ENCODE measurements at places on chromosomes 4 and X.
A peak's percentile ranks its signal among the peaks of the same experiment; 100 is the strongest.

GRCh38 chrX:821327-822107, 190.9 kb downstream of the SHOX start:
- DNase-seq: no peak

DNA sequence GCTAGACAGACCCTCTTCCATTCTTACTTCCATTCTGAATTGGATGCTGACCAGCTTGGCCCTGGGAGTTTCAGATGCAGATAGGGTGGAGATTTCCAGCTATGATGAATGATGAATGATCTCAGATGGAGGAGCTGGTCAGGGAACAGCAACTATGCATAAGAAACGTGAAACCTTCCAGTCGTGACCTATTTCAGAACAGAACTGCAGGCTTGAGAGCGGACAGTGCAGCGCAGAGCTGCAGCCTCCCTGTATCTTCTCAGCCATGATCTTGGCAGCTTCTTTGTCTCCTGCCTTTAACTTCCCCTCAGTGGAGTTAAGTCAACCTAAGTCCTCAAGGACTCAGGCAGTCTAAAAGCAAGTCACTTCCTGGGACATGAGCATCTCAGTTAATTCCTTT, 43.3 kb upstream of the HAND2 start:
- DNase-seq: no peak

GRCh38 chrX:138504273-138504672, 207.2 kb downstream of the FGF13 start:
- DNase-seq: no peak

DNA sequence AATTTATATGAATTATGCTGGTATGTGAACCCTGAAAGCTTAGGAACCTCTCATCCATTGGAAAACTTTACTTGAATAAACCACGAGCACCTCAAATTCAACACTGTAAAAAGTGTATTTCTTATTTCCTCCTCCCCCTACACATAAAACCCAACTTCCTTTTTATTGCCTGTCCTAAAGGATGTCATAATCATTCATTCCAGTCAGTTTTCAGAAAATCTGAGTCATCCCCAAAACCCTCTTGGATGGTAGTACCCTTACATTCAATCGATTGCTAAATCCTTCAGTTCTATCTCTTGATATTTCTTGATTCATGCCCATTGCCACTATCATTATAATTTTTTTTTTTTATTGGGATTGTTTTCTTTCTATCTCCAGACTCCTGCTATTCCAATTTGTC, 91.1 kb upstream of the ATP8A1 start:
- DNase-seq: no peak

GRCh38 chrX:17355976-17356375, 19.0 kb upstream of the NHS start:
- no peak for DNase-seq

GRCh38 chr4:106587558-106587957, 219.0 kb upstream of the GIMD1 start:
- no peak for DNase-seq

DNA sequence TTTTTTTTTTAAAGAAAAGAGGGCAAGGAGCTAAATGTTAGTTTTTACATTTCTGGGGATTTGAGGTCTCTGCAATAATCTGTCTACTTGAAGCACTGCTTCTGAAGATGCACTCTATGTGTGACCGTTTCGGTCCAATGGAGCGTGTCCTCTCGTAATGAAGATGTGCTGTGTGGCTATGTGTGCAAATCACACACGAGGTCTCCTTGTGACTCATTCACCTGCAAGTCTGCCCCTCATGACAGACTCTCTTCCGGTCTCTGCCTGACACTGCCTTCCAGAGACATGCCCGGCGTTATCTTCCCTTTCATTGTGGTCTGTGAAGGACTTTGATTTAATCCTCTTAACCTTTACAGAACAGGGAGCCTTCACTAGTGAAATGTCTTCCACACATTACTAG, 84.3 kb downstream of the TRAM1L1 start:
- peak; percentile 16 for DNase-seq

DNA sequence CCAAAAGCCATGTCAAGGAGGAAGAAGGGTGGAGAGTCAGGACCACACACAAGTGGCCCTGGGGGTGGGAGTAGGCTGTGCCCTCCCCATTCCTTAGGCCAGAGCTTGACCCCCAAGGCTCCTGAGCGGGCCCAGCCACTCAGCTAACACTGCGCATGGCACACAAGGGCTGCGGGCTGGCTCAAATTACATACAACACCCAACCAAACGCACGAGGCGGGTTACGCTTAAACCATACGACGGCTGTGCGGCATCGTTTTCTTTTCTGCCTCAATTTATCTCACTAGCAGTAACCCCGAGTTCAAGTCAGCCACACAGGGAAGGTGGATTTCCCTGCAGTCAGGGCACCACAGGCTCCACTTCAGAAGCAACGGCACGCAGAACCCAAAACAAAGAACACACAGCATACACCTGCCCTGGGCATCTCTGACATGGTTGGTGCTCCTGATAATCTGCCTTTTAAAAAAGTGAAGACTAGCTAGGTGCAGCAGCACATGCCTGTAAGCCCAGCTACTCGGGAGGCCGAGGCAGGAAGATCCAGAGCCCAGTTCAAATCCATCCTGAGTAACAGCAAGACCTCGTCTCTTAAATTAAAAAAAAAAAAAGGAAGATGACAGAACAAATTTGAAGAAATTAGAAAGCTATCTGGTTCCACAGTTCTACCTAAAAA, 2.9 kb downstream of the GAK start:
- no peak for DNase-seq

DNA sequence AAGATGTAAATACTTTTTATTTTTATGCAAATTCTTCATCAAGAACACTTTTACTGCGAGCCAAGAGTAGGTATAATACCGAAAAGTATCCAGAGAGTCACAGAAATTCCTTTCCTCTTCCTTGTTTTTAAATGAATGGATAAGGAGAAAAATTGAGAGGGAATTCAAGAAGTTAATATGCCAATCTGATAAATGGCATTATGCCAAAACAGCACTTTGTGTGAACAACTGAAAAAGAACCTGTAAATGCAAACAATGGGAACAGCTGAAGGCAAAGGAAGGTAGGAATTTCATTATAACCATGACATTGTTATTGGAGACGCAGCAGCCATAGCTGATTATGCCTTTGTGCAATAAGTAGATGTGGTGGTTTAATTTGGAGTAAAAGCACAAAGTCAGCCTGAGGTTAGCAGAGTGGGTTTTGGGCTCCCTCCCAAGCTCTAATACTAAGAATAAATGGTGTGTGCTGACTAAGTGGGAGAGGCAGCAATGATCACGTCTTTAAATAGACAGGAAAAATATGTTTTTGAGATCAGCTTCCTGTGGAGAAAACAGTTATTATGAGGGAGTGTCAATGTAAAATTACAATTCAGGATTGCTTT, 209.8 kb upstream of the NDST4 start:
- DNase-seq: no peak

DNA sequence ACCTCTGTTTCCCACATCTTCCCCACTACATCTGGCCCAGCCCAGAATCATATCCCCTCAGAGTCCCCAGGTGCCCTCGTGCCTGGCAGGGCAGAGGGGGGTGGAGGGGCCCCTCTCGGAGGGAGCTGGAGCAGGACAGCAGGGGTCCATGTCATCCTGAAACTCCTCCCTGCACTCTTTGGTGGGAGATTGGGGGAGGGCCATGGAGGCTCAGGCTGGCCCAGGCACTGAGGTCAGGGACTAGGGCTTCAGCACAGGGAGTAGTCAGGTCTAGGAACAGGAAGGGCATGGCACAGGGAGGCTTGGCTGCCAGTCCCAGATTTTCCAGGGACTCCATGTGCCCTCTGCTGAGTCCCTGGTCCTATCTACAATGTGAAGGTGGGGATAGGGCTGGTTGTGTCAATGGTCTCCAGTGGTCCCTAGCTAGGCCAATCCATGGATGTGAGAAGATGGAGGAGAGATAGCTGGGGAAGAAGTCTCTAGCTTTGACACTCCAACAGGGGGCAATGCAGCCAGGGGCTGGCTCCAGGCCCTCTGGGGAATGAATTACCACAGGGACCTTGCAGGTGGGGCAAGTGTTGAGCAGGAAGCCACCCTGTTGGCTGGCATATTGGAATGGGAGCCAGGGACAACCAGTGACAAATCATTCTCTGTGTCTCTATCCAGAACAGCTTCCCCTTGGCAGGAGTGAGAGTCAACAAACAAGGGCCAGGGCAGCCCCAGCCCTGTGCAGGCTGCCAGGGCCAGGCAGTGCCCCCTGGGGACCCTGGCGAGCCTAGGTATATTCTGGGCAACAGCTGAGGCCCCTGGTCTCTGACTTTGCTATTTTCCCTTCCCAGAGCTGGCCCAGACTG, 154.4 kb downstream of the EFNB1 start:
- no peak for DNase-seq

GRCh38 chrX:49193542-49193964, 6.4 kb downstream of the SYP start:
- DNase-seq: no peak

DNA sequence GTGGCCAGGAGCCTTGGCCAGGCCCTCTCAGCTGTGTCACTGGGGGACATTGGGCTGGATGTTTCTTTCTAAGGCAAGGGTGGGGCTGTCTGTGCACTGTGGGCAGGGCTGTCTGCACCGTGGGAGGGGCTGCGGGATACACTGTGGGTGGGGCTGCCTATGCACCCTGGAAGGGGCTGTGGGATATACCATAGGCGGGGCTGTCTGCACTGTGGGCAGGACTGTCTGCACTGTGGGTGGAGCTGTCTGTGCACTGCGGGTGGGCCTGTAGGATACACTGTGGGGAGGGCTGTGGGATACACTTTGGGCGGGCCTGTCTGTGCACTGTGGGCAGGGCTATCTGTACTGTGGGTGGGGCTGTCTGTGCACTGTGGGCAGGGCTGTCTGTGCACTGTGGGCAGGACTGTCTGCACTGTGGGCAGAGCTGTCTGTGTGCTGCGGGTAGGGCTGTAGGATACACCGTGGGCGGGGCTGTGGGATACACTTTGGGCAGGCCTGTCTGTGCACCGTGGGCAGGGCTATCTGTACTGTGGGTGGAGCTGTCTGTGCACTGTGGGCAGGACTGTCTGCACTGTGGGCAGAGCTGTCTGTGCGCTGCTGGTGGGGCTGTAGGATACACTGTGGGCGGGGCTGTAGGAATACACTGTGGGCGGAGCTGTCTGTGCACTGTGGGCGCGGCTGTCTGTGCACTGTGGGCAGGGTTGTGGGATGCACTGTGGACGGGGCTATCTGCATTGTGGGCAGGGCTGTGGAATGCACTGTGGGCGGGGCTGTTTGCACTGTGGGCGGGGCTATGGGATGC, 31.1 kb downstream of the ACOX3 start:
- DNase-seq: no peak

DNA sequence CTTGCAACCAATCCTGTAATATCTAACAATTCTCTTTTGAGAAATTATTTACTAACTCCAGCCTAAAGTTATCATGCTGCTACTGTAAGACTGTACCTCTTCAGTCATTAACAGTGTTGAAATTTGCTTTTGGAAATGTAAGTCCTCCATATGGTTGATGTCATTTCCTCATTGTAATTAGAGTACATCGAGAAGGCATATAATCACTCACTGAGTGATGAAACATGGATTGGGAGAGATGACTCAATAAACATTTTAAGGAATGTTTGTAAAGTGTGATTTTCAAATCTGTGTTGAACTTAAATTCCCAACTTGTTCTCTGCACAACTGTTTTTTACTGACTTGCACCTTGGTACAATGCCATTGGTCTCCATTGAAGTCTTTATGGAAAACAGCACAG, 61.2 kb downstream of the HMGB2 start:
- no peak for DNase-seq

DNA sequence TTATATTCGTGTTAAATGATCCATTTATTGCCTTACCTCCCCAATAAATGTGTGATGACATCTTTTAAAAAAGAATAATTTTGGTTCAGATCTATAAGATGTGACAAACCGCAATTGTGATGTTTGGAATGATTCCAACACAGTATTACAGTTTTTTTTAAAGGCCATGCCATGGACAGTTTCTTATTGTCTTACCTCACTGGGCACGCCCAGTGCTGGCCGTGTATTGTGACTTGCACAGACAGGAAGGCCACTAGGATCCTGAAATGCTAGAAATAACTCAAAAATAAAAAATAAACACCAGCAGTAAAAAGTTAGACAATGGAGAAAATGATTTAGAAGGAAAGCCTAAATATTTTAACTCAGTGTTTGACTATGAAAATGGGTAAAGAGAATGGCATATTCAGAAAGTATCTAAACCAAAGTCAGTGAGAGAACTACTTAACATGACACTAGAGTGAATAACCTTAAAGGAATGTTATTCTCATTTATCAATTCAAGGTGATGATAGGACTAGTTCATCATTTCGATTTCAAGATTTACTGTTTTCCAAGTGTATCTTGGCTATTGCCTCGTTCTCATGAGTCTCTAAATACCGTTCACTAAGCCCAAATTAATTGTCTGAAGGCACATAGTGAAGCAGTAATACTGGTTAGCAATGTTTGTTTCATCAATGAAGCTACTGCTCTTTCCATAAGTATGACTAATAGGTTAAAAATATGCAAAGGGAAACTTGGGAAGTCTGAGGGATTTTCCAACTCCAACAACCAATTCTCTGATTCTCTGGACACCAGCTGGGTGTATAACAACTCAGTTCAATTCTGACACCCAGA, 46.1 kb upstream of the VEGFC start:
- DNase-seq: no peak

- no peak for DNase-seq
Observed at GRCh38 chr4:25103418-25103817, 56.8 kb downstream of the SEPSECS start.

GRCh38 chrX:125204681-125205132, 115.0 kb upstream of the TEX13C start:
- DNase-seq: no peak

DNA sequence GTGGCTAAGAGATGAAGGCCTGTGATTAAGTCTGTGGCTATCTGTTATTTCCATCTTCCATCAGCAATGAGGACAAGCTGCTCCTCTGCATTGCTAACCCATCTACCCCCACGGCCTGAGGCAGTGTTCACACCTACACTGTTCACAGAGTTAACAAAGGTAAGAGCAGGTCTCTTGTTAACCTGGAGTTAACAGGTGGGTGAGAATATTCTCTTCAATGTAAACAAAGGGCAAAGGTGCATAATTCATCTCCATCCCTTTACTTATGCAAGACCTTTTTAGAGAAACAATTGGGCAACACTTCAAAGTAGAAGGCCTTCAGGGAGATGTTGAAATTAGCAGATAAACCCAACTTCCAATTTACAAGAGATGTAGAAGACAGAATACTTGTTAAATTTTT, 2.8 kb downstream of the SLC35A2 start:
- no peak for DNase-seq

GRCh38 chrX:11329021-11329420, 35.8 kb downstream of the AMELX start:
- no peak for DNase-seq

DNA sequence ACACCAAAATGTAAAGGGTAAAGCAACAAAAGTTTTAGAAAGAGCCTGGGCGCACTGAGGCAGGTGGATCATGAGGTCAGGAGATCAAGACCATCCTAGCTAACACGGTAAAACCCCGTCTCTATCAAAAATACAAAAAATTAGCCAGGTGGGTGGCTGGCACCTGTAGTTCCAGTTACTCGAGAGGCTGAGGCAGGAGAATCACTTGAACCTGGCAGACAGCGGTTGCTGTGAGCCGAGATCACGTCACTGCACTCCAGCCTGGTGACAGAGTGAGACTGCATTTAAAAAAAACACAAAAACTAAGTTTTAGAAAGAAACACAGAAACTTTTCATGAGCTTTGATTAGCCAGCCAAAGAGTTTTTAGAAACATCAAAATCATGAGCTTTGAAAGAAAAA, 76.5 kb downstream of the APBB2 start:
- DNase-seq: no peak

- no peak for DNase-seq
Observed at GRCh38 chrX:22069586-22069985, 37.5 kb downstream of the PHEX start.

Measured in GM12864 (cell line).